Skin of body (tissue), 3 donors: ENCODE measurements at places on chromosomes 6 and 20. TPM values are rescaled to one million over a fixed set of nuclear protein-coding genes. Genes with fewer than 3 reads are reported as not detected.
A peak's percentile ranks its signal among the peaks of the same experiment; 100 is the strongest.

GRCh38 chr6:27553123-27553904, 80.4 kb upstream of the ZNF184 start:
- no peak for DNase-seq

- peak; percentile 17 for DNase-seq
Measured at GRCh38 chr6:162177746-162178145, 549.8 kb downstream of the PRKN start.

- peak; percentile 71 for DNase-seq
Measured at GRCh38 chr6:6405997-6406714, 85.7 kb upstream of the F13A1 start.

- DNase-seq, result no peak
Measured at GRCh38 chr6:2809015-2809414, 32.6 kb downstream of the SERPINB1 start.

DNA sequence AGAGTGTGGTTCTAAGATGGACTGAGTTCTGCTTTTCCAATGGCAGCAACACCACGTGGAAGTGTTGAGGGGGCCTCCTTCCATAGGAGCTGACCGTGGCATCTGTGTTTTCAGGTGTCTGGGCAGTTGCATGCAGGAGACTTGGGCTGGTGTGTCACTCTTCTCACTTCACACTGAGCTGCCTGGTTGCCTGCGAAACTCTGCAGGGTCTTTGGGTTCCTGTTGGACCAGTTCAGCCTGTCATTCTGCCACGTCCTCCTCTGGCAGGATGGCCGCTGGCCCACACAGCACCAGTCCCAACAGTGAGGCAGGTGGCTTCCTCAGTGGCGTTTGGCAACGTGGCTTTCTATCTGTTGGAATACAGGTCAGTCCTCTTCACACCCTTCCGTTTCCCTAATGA, 16.1 kb upstream of the UNC93A start:
- no peak for DNase-seq

DNA sequence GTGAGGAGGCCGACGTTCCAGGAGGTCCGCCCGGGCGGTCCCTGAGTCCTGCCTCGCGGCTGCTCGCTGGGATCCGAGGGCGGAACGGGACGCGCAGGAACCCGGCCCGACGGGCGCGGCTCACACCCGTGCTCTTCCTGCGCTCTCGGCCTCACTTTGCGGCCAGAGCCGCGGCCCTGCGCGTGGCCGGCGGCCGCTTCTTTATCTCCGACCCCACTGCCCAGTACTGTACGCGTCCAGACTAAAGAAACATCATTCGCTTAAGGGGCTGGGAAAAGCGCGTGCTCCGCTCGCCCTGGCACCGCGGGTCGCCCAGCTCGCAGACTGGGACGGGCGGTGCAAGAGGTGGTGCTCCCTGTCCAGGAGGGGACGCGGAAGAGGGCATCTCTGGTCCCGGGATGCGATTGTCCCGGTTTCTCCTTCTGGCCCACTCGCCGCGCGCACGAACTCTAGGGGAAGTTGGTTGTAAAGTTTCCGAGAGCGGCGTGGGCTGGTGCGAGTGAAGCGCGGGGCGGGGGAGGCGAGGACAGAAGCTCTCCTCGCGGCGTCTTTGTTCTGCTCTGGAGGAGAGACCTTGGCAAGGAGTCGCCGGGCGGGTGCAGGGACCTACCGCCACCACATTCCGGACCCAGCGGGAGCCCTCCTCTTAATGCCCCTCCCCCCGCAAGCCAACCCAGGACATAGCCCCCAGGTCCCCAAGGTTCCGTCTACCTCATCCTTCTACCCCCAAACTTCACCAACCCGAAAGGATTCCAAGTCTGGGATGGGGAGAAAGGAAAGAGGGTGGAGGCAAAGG, 71.0 kb downstream of the SOX4 start:
- peak; percentile 36 for DNase-seq

GRCh38 chr6:70622461-70622860, 45.2 kb upstream of the SMAP1 start:
- no peak for DNase-seq

DNA sequence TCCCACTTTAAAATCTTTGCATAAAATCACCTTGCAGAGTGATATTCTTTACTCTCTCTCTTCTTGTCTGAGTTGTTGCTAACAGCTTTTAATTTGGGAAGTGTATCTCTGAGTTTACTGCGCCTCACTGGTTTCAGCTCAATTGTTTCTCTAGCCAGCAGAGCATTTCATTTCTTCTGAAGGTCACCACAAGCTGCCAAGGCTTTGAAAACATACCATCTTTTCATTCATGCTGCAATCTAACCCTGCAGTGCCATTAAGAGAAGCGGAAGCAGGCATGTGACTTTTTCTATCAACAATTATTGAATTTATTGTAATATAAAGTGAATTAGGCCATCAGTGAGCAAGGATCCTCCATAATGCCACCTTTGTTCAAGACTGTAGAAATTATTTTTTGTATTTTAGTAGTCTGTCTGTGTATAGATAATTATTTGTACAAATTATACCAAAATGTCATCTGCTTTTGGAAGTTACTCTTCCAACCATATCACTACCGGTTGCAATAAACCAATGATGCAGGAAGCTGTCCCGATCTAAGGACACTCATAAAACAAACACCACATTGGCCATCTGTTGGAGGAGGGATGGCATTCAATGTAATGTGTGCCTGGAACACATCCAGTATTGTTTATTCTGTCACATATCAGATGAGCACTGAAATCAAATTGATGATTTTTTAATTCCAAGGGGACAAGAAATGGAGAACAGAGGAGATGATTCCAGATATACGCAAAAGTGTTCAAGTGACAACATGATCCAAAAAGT, 26.8 kb downstream of the HS3ST5 start:
- no peak for DNase-seq

DNA sequence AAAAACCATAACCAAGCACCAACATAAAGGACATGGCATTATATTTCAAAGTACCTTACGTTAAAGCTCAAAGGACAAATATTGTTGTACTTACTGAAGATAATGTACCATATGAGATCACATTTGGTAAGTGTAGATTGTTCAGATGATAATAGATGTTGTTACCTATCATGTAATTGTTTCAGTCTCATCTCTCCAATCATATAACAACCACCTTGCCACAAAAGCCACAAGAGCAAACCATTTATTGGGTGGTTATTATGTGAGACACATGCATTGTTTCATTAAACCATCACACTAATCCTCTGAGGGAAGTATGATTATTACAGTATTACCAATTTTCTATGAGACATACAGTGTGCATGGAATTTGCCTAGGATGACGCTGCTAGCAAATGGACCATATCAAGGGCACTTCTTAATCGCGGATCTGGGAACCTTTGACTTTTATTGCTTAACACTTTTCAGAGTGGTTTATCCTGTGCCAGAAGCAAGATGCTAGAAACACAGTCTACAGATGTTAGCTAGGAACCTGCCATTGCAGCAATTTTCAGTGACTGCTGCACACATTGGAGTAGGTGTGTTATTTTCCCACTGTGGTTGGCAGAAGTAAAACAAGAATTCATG, 149.8 kb upstream of the AKIRIN2 start:
- no peak for DNase-seq

DNA sequence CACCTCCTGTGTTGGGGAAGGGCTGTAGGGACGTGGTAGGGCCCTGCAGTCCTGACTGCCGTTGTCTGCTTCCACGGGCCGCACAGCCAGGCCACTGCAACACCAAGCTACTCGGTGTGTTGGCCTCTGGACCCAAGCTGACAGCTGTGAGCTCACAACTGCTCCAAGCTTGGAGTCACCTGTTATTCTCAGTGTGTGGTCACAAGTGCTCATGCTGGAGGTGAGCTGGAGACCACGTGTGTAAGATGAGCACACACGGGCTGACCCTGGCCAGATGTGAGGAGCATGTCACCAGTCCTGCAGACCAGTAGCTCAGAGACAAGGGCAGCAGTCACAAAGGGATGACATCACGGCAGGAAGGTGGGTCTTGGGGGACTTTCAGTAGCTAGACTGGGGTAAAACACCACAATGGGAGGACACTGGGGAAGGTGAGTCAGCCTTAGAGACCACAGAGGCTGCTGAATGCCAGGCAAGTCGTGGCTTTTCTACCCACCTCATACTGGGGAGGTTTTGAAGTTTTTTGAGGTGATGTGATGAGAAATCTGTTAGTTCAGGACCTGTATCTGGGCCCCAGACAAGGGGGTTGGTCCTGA, 87.3 kb downstream of the FAM120B start:
- no peak for DNase-seq

DNA sequence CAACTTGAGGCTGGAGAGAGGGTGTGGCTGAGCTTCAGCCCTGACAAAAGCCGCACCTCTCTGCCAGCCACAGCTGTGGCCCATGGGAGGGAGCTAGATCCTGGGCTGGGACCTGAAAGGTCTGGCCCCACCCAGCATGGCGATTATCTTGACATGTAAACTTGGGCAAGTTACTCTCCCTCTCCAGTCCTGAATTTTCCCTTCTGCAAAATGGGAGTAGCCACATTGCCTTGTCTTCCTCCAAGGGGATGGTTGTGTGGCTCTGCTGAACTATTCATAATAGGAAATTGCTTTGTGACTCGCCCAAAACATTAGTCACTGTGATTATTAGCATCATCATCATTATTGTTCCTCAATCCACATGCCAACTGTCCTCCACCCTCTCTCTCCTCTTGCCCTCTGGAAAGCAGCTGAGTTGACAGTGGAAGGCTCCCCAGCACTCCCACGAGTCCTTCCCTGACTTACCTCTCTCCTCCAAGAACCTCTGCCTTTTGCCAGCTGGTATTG, 23.0 kb upstream of the RBPJL start:
- DNase-seq, result no peak

DNA sequence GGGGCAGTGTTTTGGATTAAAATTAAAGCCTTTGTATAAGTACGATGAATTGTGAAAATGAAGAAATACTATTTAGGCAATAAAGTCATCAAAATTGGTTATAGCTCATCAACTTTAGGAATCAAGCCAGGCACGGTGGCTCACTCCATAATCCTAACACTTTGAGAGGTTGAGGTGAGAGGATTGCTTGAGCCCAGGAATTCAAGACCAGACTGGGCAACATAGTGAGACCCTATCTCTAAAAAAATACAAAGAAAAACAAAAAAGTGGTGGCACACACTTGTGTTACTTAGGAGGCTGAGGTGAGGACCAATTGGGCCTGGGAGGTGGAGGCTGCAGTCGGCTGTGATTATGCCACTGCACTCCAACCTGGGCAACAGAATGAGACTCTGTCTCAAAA, 8.5 kb upstream of the RHAG start:
- DNase-seq, result no peak

GRCh38 chr20:53190225-53190624, 218.1 kb downstream of the TSHZ2 start:
- no peak for DNase-seq

- DNase-seq, result no peak
Measured at GRCh38 chr20:45484676-45485075, 15.1 kb downstream of the WFDC2 start.

GRCh38 chr6:74269600-74269858, 573.5 kb downstream of the CD109 start:
- DNase-seq, result peak; percentile 66

Gene TMEM14A
- total RNA-seq, result 12.6 TPM

Gene KIF25
- not detected for total RNA-seq

Gene PRDM13
- not detected for total RNA-seq

Gene SLC26A8
- total RNA-seq, result 0.20 TPM

Gene RSPH9
- 0.30 TPM for total RNA-seq

Gene WFDC2
- total RNA-seq, result 0.39 TPM

Gene GPR6
- not detected for total RNA-seq

Gene HLA-DQA1
- 3.2 TPM for total RNA-seq
